ENCODE measurements at places on chromosomes 5 and 9.

GRCh38 chr9:125189011-125189360 lies 617 bp downstream of the PPP6C start:
- DNase-seq, result peak; percentile 65

GRCh38 chr9:36426348-36426747 lies 26.3 kb upstream of the RNF38 start:
- DNase-seq, result no peak

GRCh38 chr9:121581786-121582600 lies 69.4 kb upstream of the DAB2IP start:
- no peak for DNase-seq

DNA sequence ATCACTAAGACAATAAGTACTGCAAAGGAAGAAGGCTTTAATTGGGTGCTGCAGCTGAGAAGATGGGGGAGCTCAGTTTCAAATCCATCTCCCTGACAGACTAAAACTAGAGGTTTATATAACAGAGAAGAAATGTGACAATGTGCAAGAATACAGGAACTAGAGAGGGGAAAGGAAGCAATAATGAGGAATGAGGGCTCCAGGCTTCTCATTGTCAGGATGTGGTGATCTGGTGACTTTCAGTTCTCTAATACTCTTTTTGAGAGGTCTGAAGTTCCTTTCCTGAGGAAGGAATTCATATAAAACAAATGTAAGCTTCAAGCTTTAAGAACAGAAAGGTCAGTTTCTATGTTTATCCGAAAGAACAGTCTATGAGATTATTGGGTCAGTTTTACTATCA lies 42.5 kb upstream of the SPATA31E1 start:
- DNase-seq, result no peak

DNA sequence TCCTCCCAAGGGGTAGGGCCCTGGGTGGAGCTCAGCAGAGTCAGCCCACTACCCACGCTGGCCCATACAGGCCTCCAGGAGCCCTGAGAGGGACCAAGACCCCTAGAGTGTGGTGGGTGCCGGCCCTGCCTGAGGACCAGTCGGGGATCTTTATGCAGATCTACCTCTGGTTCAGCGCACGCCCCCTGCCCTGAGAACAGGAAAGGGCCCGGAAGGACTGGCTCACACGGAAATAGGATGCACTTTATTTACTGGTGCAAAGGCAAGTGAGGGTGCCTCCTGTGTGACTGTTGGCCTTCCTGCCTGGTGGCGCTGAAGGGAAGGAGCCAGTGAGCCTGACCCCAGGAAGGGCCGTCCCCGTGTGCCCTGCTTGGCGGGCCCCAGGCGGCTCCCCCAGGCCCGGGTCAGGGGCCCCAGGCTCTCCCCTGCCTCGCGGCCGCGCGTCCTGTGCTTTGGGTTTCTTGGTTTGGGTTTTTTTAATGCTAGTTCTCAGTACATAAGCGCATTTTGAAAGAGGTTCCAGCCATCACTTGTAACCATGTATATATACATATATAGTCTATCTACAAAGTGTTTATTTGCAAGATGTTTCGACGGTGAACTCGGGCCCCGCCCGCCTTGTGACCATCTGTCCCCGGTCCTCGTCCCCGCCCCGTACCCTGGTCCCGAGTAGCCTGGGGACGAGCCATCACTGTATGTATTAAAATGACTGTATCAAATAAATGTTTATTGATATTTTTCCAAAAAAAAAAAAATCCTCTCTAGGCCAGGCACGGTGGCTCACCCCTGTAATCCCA lies 76.4 kb upstream of the ROR2 start:
- DNase-seq, result no peak

DNA sequence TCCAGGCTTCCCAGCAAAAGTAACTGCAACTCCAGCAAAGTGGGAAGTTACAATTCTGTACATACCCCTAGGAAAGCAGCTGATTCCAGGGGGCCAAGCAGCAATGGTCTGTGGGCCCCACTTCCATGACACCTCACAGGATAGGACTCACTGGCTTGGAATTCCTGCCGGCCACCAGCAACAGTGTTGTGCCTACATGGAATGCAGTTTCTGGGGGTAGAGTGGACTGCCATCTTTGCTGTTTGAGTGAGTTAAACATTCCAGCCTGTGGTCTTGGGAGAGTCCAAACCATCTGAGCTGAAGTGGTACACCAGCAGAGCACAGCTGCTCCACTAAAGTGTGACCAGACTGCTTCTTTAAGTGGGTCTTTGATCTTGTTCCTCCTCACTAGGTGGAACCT lies 13.4 kb upstream of the FBN2 start:
- no peak for DNase-seq

GRCh38 chr5:163916861-163917260 lies 411.4 kb downstream of the MAT2B start:
- no peak for DNase-seq

- no peak for DNase-seq
Measured at GRCh38 chr9:91289244-91289643, 72.5 kb downstream of the AUH start.

GRCh38 chr5:1010181-1010510 lies 1.5 kb downstream of the NKD2 start:
- no peak for DNase-seq

DNA sequence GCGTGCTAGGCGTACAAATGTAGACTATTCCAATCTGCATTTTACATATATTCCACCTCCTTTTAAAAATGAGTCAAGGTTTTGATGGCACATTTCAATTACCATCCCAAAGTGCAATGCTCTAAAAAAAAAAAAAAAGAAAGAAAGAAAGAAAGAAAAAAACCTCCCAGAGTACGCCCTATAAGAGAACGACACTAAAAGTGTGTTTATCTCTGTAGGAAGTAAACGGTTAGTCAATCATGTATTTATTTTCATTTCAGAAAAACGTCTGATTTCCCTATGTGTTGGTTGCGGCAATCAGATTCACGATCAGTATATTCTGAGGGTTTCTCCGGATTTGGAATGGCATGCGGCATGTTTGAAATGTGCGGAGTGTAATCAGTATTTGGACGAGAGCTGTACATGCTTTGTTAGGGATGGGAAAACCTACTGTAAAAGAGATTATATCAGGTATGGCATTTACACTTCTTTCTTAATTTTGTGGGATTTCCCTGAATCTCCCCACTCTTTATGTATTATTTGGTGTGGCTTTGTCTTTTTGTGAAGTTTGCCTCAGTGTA lies 1.1 kb downstream of the ISL1 start:
- no peak for DNase-seq

DNA sequence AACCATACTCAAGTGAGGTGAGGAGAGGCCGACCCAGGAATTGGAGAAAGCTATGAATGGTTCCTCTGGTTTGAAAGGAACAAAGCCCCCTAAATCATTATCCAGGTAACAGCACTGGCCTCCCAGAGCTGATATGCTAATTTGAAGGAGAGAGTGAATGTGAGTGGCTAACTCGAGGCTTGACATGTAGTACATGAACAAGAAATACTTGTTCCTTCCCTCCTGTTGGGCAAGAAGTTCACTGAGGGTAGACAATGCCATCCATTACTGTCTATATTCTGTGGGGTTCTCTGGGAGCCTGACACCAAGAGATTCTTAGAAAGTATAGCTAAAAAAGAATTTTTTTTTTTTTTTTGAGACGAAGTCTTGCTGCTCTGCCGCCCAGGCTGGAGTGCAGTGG lies 32.5 kb upstream of the ZNF354A start:
- no peak for DNase-seq

- DNase-seq, result no peak
Measured at GRCh38 chr9:68472119-68472518, 68.6 kb downstream of the TMEM252 start.

- DNase-seq, result no peak
Measured at GRCh38 chr5:132104556-132104955, 31.0 kb downstream of the CSF2 start.

DNA sequence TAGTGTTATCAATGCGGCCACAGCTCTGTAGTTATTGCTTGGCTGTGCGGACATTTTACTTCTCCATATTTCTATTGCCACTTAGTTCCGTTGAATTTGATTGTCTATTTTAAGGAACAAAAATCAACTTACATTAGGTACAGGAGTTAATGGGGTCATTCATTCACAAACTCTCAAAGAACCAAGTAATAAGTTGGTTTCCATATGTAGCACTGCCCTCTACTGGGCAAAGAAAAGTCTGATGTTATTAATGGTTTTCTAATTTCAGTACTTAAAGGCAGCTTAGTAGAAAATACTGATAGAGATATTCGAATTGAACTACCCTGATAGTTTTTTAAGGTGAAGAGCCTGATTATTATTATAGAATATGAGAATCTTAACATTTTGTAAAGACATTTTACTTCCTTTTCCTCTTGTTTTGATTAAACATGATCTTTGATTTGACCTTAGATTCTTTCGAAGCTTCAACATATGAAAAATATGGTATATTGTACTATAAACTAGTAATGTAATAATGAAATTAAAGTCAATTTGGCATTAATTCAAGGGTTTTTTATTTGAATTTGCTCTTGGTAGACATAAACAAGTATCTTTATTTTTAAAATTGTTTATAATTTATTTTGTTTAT lies 119.5 kb upstream of the CTNND2 start:
- peak; percentile 45 for DNase-seq

DNA sequence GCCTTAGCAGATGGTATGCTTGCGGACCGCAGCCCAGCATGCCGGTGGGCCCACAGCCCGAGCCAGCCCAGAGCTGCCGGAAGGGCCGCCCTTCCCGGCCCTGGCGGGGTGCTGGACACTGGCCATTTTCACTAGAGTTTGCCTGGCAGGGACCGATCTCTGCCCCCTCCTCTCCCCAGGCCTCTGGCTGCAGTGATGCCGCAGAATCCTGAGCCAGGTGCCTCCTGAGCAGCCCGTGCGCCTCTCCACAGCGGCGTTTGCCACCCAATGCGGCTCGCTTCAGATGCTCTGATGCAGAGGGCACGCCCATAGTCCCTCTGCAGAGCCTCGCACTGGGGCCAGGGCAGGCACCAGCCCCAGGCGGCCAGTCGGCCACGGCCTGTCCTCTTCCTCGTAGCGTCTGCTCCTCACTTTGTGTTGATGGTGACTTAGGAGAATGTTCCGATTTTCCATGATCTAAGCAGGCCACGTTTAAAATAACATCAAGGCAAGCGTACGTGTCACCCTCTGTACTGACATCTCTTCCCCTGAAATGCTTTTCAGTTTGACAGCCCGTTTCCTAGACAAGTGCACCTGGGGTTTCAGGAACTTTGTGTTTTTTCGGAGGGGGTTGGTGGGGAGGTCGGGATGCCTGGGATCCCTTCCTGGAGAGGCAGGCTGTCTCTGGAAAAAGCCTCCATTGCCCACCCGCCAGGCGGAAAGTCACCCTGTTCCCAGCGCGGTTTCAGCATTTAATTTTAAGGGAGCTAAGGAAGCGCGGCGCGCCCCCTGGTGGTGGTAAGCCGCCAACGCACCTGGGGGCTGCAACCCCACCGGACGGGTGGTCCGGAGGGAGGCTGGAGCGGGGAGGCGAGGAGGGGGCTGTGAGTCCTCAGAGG lies 29.8 kb upstream of the HMCN2 start:
- peak; percentile 85 for DNase-seq

DNA sequence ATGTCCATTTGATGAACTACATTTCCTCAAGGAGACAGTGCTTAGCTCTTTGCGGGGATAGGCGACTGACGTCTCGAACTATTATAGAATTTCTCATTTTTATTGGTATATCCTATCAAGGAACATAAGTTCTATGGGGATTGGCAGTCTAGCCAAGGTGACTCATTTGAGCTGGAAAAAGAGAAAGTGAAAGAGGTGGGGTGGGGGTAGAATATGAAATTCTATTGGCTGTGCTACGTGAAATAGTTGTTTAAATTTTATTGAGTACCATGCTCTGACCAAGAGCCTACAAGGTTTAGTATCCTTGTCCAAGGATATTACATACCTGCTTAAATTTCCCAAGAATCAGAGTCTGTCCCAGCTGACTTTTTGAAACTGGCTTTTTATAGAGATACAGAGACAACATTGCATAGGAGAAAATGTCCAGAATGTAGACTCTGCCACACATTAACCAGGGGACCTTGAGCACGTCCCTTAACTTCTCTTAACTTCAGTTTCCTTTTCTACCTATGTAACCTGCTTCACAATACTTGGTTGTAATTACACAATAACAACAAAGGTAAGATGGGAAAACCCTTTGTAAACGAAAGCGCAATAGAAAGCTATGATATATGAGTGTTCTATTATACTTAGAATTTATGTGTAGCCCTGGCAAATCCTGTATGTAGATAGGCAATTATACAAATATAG lies 226.4 kb upstream of the WWC1 start:
- no peak for DNase-seq

DNA sequence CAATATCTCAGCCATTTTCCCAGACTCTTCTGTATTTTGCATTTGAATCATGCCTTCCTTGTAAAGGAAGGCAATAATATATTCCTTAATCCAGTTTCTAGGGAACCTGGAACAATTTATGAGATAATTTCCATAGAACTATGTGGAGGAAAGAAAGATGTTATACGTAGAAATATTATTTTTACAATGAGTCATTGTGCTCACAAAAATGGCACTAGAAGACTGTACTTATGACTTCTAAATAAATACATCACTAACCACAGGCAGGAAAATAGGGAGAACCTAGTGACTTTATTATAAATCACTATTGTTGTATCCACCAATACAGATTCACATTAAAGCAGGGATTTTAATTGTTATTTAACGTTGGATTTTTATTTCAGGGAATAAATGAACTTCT lies 87.6 kb downstream of the FBXO38 start:
- DNase-seq, result no peak

- DNase-seq, result no peak
Measured at GRCh38 chr5:102819634-102820033, 64.5 kb downstream of the PAM start.

GRCh38 chr5:111294551-111294950 lies 70.4 kb downstream of the CAMK4 start:
- DNase-seq, result no peak

DNA sequence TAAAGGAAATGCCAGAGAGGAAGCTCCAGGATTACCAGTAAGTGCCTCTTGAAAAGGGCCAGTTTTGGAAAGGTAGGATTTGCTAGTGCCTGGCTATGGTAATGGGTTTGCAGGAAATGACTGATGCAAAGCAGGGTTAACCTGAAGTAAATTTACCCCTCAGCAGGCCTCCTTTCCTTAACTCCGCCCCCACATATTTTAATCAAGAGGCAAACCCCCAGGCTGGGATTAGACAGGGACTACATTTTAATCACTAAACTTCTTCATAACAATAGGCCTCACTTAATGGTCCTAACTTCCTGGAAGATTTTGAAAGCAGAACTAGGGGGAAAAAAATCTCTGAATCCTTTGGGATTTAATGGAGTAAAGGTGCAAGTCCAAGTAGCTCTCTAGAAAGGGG lies 10.2 kb upstream of the SLC1A3 start:
- no peak for DNase-seq

- no peak for DNase-seq
Measured at GRCh38 chr5:143676802-143677201, 135.2 kb upstream of the HMHB1 start.

GRCh38 chr5:165161204-165161603 lies 1655.8 kb downstream of the MAT2B start:
- peak; percentile 1 for DNase-seq

DNA sequence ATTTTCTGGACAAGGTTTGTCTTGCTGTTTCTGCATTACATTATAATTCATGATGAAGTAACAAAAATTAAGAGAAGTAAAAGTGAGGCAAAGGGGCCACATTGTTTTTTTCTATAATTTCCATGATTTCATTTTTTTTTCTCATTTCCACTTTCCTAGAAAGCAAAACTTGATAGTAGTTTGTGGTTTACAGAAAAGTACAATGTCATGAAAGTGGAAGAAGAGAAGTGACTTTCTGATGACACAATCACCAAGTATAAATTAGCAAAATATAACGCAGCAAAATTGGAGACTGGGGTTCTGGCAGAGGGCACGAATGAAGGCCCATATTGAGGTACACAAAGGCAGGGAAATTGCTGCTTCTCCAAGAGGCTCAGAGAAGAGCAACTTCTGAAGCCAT lies 5.0 kb upstream of the IFNA14 start:
- DNase-seq, result no peak
